Left ventricle myocardium superior (tissue), 1 donor: ENCODE measurements at places on chromosomes 13 and 19. TPM values are rescaled to one million over a fixed set of nuclear protein-coding genes. Genes with fewer than 3 reads are reported as not detected.

The FGF22 gene
- total RNA-seq = not detected

The CADM4 gene
- 10.5 TPM for total RNA-seq

The GIPC3 gene
- total RNA-seq = 1.9 TPM

The CEBPA gene
- total RNA-seq = 2.4 TPM

The KLF1 gene
- total RNA-seq = not detected

The SPINT2 gene
- 9.9 TPM for total RNA-seq

The ZNF43 gene
- total RNA-seq = 4.4 TPM

The ZFR2 gene
- total RNA-seq = not detected

The DCT gene
- total RNA-seq = 0.12 TPM

The RBM42 gene
- 51.0 TPM for total RNA-seq

The ZNF444 gene
- total RNA-seq = 23.9 TPM

The MCF2L gene
- total RNA-seq = 49.5 TPM

The NDFIP2 gene
- total RNA-seq = 46.3 TPM

The ZNF584 gene
- total RNA-seq = 17.8 TPM

The KIR2DL3 gene
- not detected for total RNA-seq

The IFNL1 gene
- not detected for total RNA-seq

The SPACA4 gene
- total RNA-seq = not detected

The GAPDHS gene
- not detected for total RNA-seq

The PSG2 gene
- not detected for total RNA-seq

The TEX29 gene
- 0.32 TPM for total RNA-seq

The MIPEP gene
- total RNA-seq = 48.9 TPM
